ENCODE measurements at places on chromosomes 12 and 14. TPM values are rescaled to one million over a fixed set of nuclear protein-coding genes. Genes with fewer than 3 reads are reported as not detected.
A peak's percentile ranks its signal among the peaks of the same experiment; 100 is the strongest.

DNA sequence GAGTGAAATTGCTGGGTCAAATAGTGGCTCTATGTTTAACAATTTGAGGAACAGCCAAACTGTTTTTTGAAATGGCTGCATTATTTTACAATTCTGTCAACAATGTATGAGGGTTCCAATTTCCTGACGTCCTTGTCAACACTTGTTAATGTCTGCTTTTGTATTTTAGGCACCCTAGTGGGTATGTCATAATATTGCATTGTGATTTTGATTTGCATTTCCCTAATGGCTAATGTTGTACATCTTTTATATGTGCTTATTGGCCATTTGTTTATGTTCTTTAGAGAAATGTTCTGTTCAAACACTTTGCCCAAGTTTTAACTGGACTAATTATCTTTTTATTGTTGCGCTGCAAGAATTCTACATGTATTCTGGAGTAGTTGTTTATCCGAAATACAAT, 93.2 kb downstream of the GPR65 start:
- DNase-seq = no peak

GRCh38 chr12:53500776-53501614, at the start of gene TARBP2:
Gene TARBP2 (plus strand): TSS chr12:53501283. CDS start chr12:53501409, 126 bp downstream.
- DNase-seq = peak; percentile 98

GRCh38 chr12:42128327-42128726, 16.3 kb downstream of the GXYLT1 start:
- DNase-seq = no peak

DNA sequence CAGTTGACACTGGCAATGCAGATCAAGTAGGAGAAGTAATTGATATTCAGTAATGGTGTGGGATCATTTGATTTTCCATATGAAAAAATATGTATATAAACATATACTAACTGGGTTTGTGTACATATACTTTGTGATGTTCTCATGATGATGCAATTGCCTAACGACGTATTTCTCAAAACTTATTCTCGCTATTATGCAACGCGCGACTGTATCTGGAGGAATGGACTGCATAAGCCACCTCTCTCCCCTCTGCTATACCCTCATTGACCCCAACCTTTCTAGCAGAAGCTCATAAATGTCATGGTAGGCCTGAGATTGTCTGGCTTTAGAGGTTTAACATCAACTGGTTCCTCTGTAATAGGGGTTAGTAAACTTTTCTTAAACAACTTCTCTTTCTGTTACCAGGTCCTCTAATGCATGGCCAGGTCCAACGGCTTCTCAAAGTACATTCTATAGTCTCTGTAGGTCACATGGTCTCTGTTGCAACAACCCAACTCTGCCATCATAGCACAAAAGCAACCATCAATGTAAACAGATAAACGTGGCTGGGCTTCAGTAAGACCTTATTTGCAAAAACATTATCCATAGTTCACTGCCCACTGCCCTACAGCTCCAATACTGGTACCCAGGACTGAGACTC, 59.3 kb downstream of the FOXN3 start:
- no peak for DNase-seq

DNA sequence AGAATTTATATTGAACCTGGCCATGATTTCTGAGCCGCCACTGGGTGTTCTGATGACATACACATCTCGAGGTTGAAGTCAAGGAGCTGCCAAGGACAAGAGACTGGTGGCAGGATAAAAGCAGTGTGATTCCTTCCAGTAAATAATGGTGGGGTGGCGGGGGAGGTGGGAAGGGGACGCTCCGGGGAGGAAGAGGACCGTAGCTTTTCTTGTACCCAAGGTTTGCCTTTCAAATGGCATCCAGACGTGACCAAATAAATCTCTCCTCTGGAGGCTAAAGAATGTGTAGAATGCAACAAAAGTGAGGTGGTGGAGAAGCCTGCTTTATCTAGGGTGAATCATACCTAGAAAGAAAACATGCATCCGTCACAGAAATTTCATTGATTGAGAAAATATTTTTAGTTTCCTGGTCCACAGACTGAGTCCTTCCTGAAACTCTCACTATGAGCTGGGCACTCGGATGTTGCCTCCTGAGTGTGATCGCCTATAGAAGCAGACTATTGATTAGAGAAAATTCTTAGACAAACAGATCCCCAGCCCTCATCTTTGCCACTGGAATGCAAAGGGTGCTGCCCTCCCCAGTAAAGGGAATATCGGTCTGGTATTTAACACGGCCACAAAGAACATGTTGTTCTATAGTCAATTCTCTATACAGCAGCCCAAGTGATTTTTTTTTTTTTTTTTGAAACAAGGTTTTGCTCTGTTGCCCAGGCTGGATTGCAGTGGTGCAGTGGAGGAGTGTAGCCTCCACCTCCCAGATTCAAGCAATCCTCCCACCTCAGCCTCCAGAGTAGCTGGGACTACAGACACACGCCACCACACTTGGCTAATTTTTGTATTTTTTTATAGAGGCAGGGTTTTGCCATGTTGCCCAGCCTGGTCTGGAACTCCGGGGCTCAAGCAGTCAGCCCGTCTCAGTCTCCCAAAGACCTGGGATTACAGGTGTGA, 112.1 kb downstream of the DPF3 start:
- DNase-seq = peak; percentile 31

Gene GLIPR1L2
- total RNA-seq = not detected

- DNase-seq = no peak
Measured at GRCh38 chr12:10715491-10715890, 7.6 kb downstream of the YBX3 start.

DNA sequence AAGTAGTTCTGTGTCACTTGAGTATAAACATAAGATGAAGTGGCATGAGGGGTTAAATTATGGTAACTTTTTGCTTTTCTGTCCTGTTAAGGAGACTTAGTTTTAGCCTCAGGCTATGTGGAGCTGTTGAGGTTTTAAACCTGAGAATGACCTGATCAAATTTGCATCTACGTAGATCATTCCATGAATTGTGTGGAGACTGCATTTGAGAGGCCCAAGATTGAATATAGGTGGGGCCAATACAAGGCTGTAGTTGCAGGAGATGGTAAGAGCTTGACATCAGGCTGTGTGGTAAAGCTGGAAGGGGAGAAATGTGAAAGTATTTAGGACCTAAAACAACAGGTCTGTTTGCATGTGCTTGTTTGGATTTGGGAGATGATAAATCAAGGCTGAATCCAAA, 249.5 kb downstream of the SLC16A7 start:
- DNase-seq = no peak

DNA sequence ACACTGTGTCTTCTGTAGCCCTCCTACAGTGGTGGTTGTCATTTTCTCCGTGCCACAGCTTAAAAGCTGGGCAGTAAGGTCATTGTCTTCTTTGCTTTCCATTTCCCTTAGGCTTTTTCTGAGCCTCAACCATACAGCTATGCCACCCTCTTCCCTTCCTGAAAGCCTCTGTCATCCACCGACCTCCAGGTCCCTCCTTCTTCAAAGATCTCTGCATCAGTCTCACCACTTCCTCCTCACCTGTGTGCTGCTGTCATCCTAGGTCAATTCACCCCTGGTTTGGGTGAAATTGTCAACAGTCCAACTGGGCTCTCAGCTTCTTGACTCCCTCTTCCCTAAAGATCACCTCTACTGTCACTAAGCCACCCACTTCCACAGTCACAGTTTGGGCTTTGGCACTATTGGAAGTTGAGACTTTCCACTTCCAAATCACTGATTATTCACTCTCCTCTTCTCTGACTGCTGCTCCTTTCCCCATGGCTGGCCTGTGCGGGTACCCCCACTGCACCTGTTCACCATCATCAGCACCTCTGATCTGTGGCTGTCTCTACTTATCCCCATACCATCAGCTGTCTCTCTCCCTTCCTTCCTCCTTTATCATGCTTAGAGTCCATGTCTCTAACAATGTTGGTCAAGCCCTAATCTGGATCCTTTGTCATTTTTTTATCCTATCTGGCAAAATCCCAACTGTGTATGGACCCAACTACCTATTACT, 15.5 kb upstream of the TSPAN9 start:
- DNase-seq = no peak

Gene IGF1
- 1.1 TPM for total RNA-seq

Gene SERPINA3
- total RNA-seq = not detected

GRCh38 chr14:64725879-64726584, 21.8 kb downstream of the PLEKHG3 start:
- no peak for DNase-seq

GRCh38 chr12:18323159-18323558, 61.8 kb downstream of the PIK3C2G start:
- no peak for DNase-seq

Gene LPAR5
- 3.3 TPM for total RNA-seq
